Epithelial cell of proximal tubule (primary cell): ENCODE measurements at places on chromosomes 6 and 20. TPM values are rescaled to one million over a fixed set of nuclear protein-coding genes. Genes with fewer than 3 reads are reported as not detected.

The PNPLA1 gene
- total RNA-seq = not detected in 2 replicates

DNA sequence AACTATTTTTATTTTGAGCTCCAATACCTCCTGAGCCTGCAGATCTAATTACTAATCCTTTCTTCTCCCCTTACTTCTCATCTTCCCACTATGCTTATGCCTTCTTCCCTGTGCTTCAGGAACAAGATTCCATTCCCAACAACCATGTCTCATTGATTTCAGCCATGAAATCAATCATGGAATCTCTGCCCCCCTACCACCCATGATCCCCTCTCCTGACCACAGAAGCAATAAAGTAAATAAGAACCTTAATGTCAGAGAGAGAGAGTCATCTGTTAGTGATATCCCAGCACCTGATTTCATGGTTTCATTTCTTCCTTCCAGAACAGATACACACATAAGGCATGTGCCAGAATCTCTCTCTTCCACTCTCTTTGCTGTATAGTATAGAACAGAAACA, 339.7 kb upstream of the KCNQ5 start:
- DNase-seq = no peak

GRCh38 chr20:12924126-12924525, 84.6 kb upstream of the SPTLC3 start:
- no peak for DNase-seq

The FAM83B gene
- total RNA-seq = 18.1 and 19.8 TPM in 2 replicates

GRCh38 chr6:35302604-35303241, 5.1 kb downstream of the DEF6 start:
- no peak for DNase-seq

- DNase-seq = no peak
These were observed 54.6 kb upstream of the POLR1H start for GRCh38 chr6:30006170-30007131.

DNA sequence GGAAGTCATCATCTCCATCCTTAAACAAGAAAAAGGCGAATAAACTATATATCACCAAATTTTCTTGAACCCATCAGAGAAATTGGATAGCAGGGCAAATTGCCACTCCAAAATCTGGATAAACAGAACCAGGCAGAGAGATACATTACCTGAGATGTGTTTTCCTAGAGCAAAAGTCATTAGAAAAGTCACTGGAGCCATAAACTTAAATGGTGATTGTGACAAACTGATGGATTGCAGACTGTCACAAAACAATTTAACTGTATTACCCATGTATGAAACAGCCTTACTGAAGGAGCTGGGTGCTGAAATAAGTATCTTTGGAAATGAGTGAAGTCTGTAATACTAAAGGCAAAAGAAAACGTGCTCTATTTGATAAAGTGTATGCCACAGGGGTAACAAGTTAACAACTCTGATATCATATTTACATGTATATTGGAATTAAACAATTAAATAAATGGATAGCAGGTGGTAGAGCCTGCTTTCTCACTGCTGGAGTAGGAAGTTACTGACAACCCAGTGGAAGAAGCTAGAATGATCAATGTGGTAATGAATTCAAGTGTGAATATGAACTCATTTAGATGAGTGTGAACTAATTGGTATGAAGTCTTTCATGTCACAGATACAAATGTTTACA, 186.9 kb downstream of the LMBRD1 start:
- no peak for DNase-seq

GRCh38 chr6:3526962-3527650, 70.3 kb upstream of the SLC22A23 start:
- DNase-seq = peak; percentile 31

- no peak for DNase-seq
These were observed 38.4 kb downstream of the VSTM2L start for GRCh38 chr20:37941332-37941731.

DNA sequence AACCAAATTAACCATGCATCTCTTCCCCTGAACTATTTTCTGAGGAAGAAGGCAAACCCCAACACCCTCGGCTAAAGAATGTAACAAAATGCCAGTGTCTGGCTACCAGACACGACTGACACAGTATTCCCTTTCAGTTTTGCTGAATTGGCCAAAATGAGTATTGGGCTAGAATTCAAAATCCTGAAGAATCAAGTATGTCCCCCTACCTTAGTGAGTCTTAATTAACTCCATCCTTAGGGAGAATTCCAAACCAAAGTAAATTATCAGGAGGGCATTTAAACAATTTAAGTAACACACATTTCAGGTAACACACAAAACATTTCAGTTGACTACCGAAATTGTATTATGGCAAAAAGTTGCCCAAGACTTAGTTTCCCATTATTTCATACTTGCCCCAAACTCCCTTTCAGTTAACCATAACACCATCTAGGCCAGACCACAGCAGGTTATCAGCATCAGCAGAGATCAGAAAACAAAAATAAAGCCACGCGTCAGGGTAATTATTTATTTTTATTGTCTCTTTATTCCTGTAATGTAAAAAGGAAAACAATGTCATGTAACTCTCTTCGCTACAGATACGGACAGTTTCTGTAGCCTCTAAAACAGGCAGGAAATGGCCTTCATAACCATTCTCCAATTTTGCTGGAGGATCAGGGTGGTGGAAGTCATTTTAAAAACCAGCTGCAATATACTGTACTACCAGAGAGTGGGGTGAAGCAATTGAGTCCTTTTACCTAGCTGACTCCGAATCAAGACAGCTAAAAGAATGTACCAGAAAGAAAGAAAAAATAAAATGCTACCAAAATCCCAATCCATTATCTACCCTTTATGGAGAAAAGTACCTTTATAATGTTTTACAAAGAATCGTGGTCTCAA, 1.9 kb downstream of the SNX5 start:
- no peak for DNase-seq

The APOBEC2 gene
- total RNA-seq = not detected in 2 replicates

- no peak for DNase-seq
These were observed 136.7 kb upstream of the GMDS start for GRCh38 chr6:2381872-2382661.

GRCh38 chr6:87645080-87645479, 55.1 kb downstream of the ORC3 start:
- no peak for DNase-seq

The STMN3 gene
- total RNA-seq = 64.5 and 112 TPM in 2 replicates

- no peak for DNase-seq
These were observed 46.6 kb downstream of the DTNBP1 start for GRCh38 chr6:15616261-15616660.

GRCh38 chr20:4330011-4330410, 314.7 kb upstream of the RNF24 start:
- no peak for DNase-seq

The DNAH8 gene
- not detected in 2 replicates for total RNA-seq

GRCh38 chr6:36997811-36998722, 7.4 kb upstream of the FGD2 start:
- DNase-seq = no peak

- DNase-seq = no peak
These were observed 22.5 kb downstream of the ADGRB3 start for GRCh38 chr6:68657374-68658139.

The STMND1 gene
- total RNA-seq = 0.14 TPM in 1 of 2 replicates, not detected in the other

The MOCS1 gene
- 6.5 and 10.1 TPM in 2 replicates for total RNA-seq

- no peak for DNase-seq
These were observed 81.9 kb downstream of the TFAP2C start for GRCh38 chr20:56711018-56711417.

DNA sequence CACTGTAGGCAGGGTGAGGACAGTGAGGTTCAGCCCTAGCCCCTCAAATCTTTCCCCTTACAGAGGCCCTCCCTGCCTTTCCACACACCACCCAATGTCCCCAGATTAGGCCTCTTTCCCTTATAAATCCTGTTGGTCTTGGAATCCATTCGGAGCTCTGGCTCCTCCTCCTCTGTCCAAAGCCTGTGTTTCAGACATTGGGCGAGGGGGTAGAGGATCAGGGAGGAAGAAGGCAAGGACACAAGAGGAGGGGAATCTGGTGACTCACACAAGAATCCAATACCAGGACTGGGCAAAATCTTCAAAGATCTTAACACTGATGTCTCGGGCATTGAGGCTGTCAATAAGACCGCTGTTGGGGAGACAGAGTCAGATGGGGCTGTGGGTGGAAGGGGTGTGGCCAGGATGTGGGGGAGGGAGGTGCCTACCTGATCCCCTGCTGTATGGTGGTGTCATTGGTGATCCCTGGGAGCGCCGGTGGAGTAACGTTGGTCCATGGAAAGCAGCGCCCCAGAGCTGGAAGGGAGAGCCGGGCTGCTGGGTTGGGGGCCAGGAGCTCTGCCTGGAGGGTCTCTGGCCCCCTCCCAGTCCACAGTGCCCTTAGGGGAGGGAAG, 7.6 kb downstream of the SLC44A4 start:
- no peak for DNase-seq

- DNase-seq = peak; percentile 59
These were observed 39.6 kb downstream of the HLA-F start for GRCh38 chr6:29762781-29763214.

DNA sequence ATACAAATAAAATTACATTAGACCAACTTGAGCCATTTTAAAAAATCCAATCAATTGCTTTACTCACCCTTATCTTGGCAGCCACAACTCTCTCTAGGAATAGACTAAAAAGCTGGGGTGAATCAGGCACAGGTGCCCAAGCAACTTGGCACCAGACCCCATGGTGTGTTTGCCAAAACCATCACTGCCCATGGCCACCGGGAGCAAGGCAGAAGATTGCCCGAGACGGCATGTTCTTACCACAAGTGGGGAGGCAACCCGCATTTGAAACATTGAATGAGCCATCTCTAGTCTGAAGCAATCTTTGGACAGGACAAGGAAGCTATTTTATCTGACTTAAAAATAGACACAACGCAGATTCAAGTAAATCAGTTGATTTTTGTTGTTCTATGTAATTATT, 69.0 kb downstream of the SMLR1 start:
- no peak for DNase-seq

The SASH1 gene
- total RNA-seq = 9.5 and 10.6 TPM in 2 replicates
